ENCODE measurements at places on chromosomes 1 and 21.

GRCh38 chr1:34066981-34067603 lies 97.9 kb downstream of the CSMD2 start:
- DNase-seq, result no peak

DNA sequence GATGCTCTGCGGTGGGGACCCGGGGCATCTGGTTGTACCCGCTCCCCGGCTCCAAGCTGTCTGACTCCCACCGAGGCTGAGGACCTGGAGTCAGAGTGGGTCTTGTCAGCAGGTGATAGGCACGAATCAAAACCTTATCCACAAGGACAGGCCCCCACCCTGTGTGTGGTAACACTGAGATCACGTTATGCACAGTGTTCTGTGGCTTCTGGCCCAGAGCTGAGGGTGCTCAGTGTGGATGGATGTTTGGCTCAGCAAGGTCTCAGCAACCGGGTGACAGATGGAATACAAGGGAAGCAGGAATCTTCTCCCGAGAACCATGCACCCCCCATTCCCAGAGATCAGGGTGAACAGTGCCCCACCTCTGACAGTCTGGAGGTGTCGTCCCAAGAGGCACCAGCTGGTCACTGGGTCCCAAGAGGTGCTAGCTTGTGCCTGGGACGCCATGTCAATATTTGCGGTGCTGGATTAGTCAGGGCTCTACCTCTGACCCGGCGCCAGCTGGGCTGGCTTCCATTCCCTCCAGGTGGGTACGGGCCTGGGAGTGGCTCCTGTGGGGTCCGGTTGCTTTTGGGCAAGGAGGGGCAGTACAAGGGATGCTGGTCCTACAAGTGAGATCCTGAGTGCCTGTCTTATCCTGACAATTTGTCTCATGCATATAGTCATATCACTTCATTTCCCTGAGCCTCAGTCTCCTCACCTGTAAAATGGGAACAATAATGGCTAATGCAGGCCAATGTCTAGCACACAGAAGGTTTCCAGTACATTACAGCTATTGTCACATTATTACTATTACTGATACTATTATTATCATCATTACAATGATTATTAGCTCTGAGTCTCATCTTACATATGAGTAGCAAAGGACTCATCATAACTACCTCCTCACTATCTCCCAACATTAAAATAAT lies 957 bp downstream of the CAPN9 start:
- DNase-seq, result no peak

DNA sequence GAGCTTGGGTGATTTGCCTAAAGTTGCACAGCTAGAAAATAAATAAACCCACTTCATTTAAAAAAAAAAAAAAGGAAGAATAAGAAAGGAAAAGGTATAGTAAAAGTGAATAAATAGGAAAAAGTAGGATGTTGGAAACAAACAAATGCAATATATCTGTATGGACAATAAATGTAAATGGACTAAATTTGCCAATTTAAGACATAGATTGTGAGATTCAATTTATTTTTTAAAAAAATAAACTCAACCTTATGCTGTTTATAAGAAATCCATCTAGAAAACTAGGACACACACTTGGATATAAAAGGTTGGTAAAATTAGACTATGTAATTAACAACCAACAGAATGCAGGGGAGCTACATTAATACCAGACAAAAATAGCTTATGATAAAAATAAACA lies 300.0 kb downstream of the AJAP1 start:
- no peak for DNase-seq

- DNase-seq, result peak; percentile 49
Measured at GRCh38 chr1:24186993-24187790, at the start of gene IFNLR1. TSS of gene IFNLR1 (minus strand) at chr1:24187289. CDS start at chr1:24187248, 41 bp downstream.

DNA sequence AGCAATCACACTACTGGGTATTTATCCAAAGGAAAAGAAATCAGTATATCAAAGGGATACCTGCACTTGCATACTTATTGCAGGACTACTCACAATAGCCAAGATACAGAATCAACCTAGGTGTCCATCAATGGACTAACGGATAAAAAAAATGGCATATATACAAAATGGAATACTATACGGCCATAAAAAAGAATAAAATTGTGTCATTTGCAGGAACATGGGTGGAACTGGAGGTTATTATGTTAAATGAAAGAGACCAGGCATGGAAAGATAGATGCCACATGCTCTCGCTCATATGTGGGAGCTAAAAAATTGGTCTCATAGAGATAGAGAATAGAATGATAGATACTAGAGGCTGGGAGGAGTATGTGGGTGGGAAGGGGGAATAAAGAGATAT lies 29.3 kb upstream of the CAP1 start:
- no peak for DNase-seq

- DNase-seq, result no peak
Measured at GRCh38 chr1:18603212-18603852, 27.3 kb upstream of the PAX7 start.

- no peak for DNase-seq
Measured at GRCh38 chr1:235423214-235423652, 56.0 kb downstream of the TBCE start.

- DNase-seq, result no peak
Measured at GRCh38 chr1:214400131-214400530, 119.2 kb downstream of the SMYD2 start.

DNA sequence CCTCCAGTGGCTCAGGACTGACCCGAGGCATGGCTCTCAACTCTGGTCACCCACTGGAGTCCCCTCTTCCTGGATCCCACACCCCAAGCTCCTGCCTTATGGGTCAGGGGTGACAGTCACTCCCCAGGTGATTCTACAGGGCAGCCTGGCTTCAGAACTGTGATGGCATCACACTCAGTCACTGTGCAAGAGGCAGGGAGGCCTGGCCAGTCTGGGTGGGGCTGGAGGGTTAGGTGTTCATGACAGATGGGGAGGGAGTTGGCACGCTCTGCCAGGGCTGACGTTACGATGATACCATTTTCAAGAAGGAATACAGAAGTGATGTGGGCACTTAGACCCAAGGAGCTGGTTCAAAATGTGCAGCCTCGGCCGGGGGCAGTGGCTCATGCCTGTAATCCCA lies 25.2 kb upstream of the ABCG1 start:
- no peak for DNase-seq

- DNase-seq, result peak; percentile 24
Measured at GRCh38 chr1:92495392-92496063, 8.8 kb upstream of the GFI1 start.

DNA sequence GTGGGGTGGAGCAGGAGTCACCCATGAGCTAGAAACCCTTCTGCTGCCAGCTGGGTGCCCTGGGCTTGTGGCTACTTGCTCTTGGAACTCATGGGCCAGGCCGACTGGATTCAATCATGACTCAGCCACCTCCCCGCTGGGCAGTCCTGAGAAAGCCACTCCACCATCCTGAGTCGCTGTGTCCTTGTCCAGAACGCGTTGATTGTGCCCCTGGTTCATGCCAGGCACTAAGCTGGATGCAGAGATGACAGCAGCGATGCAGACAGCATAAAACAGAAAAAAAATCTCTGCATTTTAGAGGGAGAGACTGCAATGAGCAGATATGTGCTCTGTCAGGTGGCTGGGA lies 10.6 kb downstream of the PADI1 start:
- no peak for DNase-seq

DNA sequence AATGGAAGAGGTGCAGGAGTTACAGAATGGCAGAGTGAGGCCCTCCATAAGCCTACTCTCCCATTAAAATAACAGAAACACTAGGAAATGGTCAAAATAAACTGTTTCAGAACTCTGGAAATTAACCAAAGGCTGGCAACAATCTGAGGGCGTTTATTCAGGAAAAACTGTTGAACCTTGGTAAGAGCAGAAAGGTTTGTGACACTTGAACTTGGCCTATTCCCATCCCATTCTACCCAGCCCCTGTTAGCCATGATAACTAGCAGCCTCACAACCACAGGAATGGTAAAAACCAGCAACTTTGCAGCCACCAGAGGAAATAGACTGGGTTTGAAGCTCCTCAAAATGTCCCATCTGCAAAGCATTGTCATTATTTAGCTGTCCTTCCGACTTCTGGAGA lies 256.8 kb downstream of the RHOU start:
- DNase-seq, result no peak

- no peak for DNase-seq
Measured at GRCh38 chr1:29984166-29984861, 739.1 kb downstream of the MATN1 start.

GRCh38 chr1:59673573-59674450 lies 140.9 kb upstream of the HOOK1 start:
- no peak for DNase-seq

DNA sequence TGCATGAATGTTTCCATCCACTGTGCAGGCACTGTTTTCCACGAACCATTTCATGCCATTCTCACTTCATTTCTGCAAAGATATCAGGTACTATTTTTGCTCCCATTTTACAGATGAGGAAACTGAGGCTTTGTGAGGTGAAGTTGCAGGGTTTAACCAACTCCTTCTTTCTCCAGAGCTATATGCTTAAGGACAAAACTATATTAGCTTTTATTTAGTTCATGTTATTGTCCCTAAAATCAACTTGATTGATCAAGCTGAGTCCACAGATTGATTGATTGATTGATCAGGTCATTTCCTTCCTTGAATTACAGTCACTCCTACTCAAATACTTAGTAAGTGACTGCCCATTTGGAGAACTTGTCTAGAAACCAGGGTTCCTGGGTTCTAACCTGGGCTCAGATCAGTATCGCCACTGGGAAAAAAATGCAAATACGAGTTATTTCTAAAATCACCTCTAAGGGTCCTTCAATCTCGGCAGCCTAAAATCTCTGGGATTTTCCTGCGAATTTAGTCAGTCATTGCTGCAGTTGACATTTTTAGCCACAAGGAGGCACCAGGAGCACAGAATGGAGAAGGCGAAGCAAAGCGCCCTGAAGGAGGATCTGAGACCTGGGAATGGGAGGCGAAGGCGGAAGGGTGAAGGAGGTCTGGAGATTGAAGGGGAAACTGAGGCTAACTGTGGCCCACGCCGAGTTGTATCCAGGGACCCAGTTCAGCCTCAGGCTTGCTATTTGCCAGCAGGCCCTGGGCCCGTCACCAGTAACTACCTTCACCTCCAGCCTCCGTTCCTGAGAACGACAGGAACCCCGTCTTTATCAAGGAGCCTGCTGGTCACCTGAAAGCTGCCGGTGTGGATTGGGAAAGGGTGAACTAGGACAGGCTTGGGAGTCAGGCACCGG lies 14.3 kb upstream of the MUL1 start:
- peak; percentile 40 for DNase-seq

DNA sequence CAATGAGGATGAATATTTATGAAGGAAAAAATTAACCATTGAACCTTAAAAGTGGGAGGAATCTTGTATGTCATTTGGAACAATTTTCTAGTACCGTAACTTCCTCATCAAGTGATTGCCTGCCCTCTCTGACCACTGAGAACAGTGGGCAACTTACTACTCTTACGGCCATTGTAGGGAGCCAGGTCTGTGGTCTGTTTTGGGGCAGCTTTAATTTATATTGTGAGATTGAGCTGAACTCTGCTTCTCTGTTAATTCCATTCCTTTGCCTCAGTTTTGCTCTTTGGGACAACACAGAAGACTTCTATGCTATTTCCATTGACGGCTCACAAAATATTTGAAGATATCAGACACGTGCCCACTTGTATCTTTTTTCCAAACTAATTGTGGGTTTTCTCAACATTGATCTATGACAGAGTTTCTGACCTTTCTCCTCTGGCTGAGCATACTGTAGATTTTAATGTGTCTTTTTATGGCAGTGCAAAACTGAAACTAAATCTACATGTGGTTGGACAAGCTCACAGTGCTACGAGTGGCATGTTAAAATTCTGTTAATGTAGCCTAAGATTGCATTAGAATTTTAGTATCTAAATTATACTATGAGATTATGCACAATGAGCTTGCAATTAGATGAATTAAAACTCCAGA lies 27.8 kb upstream of the ZNF281 start:
- DNase-seq, result no peak

DNA sequence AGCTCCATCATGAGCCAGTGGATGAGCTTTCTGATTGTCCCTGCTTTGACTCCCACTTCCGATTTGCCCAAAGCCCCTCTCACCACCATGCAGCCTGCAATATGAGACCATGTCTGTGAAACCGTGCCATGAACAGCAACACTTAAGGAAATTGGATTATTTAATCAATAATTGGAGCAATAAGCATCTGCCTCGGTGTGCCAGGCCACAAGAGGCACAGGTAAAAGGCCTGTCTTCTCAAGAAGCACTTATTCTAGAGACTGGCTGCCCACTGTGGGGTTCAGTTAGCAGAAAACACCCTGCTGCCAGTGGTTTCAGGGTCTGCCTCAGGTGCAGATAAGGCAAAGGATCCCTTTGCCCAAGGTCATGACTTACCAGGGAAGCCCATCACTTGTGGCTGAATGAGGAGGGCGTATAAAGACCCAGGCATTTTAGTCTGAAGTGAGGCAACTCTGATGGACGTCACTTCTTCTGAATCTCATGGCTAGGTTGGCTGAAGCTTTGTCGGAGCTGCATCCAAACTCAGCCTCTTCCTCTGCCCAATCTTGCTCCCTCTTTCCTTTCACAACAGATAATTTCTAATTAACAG lies 7.1 kb upstream of the CHI3L2 start:
- no peak for DNase-seq

DNA sequence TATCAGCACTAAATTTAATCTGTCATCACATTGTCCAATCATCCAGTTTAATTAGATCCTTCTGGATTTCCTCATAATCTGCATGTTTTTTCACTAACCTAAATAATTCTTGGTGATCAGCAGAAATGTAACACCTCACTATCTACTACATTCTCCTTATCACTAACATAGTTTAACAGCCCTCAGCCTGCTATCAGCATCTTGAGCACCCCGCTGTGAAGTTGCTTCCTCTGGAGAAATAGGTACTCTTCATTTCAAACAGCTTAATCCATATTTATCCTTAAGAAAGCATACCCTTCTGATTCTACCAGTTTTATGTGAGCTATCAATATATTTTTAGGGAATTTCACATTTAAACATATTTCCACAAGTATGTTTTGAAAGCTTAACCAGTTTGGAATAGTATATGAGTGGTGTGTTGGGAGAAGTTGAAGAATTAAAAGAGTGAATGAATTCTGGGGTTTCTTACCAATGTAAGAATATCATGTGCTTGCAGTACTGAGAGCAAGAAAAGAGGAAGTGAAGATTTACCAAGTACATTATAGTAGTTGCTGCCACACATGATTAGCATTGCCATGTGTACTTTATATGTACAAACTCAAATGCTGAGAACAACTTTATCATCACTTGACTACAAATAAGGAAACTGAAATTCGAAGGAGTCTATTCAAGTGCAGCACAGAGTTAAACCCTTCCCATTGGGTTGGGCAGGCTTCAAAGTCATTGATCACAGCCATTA lies 771.1 kb upstream of the ADGRL4 start:
- DNase-seq, result no peak

DNA sequence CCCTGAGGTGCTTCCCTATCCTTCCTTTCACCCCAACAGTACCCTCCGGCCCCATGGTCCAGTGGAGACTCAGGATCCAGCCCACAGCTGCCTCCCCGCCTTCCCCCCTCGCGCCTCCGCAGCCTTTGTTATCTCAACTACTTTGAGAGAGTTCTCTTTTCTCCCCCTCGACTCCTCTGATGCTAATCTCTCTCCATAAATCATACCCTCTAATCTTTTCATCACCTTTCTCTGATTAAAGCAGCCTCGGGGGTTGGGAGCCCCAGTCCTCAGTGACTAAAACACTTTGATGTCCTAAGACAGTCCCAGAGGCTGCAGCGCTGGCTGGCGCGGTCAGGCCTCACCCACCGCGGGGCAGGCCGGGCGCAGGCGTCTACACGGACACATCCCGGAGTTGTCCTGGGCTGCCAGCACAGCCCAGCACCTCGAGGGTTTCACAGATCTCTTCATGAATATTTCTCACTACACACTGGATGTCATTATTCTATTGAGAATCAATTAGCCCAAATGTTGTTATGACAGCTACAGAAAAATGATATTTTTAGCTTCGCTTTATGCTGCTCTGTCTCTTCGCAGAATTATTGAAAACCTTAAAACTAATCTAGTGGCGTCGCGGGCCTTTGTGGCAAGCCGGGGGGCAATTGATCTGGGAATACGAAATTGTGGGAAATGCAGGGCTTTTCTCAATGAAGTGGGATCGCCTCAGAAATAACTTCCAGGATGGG lies 289.5 kb downstream of the RRAGC start:
- DNase-seq, result no peak
